ENCODE measurements at places on chromosomes 3 and 15.

DNA sequence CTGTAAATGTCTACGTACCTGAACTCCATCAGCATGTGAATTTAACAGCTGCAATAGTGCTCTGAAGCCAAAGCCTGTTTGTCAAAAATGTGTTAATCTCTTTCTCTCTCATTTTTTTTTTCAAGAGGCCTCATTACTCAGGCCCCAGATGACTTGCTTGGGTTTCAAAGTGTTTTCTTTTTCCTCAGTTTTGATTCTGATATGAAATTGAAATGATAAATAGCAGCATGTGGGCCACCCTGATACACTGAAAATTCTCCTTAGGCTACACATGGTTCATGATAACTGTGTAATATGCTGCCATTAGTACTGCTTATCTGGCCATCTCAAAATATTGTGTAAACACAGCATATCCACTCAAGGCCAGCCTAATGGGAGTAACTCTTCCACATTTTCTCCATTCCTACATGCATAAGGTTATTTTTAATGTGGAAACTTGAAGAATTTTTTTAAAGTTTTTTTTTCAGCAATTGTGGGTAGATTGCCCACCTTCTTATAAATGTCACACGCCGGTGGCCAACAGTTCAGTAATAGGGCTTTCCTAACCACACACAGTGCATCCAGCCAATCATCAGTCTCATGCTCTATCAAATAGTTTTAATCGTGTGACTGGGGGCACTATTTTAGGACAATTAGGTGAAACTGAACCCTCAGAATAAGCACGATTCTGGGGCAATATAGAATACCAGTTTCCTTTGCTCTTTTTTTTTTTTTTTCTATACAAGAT lies 13.1 kb upstream of the DENND4A start:
- DNase-seq: peak; percentile 25

- DNase-seq: no peak
These were observed 162.4 kb downstream of the PLCL2 start for GRCh38 chr3:17047162-17047561.

GRCh38 chr3:33681667-33682066 lies 36.4 kb downstream of the CLASP2 start:
- no peak for DNase-seq

- no peak for DNase-seq
These were observed 184.2 kb upstream of the PDZRN3 start for GRCh38 chr3:73808862-73809509.

GRCh38 chr3:158430448-158430847 lies 140.5 kb upstream of the MLF1 start:
- no peak for DNase-seq

DNA sequence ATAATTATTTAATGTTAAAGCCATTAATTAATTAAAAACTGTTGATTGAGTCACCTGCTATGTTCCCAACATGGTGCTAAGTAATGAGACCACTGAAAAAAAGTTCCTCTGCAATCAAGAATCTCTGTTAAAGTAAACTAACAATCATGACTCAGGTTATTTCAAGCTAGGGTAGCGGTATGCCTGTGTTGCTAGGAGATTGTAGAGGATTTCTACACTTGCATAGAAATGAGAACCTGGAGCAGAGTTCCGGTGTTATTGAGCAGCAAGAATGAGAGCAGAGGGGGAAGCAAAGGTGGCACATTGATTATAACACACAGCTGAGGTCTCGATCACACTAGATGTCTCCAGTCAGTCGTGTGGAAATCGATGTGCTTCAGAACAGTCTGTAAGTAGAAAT lies 41.4 kb downstream of the C3orf85 start:
- no peak for DNase-seq

DNA sequence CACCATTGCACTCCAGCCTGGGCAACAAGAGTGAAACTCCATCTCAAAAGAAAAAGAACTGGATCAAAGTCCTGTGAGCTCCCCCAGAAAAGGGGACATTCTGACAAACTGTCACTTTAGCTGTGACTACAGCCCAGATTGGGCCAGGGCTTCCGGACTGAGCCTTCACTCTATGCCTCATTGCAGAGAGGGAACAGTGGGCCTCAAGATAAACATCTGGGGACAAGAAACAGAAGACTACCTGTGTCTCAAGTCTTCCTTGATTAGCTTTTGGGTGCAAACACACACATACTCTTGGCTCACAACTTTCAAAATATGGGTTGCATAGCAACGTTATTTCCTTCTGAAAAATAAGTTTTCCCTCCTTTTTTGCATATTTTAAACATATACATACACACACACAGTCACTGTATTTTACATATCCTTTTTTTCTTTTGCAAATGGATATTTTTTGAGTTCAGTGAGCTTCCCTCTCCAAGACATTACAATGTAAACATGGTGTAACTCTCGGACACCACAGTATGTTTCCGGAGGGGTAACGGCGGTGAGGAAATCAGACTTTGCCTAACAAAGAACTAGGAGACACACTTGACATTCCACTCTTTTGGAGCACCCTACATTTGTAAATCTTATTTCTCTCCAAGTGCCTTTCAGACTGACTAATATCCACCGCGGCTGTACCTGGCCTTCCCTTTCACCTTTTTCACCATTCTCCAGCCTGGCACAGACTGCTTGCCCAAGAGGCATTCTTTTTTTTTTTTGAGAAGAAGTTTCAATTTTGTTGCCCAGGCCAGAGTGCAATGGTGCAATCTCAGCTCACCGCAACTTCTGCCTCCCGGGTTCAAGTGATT lies 3.5 kb downstream of the TKT start:
- DNase-seq: peak; percentile 45

- no peak for DNase-seq
These were observed 10.0 kb upstream of the PRKAR2A start for GRCh38 chr3:48857641-48858040.

DNA sequence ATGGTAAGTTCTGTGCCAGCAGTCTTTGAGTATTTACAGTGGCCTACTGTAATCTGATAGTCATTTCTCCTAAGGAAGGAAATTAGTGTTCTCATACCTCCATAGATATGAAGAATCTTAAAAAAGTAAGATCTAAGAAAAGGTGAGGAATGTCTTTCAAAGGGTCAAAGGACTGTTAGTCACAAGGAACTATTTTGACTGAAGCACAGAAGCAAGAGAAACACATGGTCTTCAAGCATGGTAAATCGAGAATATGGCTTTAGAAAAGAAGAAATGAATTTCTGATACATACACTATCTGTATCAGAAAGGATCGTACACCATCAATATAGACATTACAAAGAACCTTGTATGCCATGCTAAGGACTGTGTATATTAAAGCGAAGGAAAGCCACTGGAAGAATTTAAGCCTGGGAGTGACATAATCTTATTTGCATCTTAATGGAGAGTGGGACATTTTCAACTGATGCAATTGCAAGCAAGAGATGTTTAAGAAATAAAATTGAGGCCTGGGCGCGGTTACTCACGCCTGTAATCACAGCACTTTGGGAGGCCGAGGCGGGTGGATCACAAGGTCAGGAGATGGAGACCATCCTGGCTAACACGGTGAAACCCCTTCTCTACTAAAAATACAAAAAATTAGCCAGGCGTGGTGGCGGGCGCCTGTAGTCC lies 5.5 kb upstream of the ACAP2 start:
- DNase-seq: no peak

- no peak for DNase-seq
These were observed 37.2 kb downstream of the MGLL start for GRCh38 chr3:127784865-127785710.

GRCh38 chr3:194893121-194893987 lies 207.7 kb downstream of the FAM43A start:
- DNase-seq: no peak

DNA sequence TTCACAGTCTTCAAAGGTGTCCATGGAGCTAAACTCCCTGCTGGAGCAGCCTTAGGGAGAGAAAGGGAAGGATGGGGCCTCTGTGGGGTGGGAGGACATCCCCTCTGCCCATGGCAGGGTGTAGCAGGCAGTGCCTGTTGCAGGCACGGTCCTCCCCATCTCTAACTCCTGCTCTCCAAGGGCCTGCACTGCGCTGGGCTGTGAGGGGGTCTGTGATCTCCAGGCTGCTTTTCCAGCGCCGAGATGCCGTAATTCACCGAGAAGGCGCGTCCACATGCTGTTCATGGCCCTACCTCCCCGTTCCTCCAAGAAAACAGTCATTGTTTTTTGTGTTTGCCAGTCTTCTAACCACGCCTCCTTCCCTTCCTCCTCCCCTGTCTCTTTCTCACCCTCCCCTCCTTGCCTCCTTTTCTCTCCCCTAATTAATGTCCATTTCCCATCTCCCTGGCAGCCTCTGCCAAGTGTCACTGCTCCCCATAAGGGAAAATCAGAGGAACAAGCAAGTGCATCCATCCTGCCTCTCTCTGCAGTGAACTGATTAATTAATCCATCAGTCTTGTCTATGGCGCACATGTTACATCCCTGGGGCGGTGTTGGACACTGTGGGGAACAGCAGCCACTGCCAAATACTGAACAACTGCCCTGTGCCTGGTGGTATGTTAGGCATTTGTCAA lies 17.7 kb upstream of the LAMP3 start:
- DNase-seq: no peak

DNA sequence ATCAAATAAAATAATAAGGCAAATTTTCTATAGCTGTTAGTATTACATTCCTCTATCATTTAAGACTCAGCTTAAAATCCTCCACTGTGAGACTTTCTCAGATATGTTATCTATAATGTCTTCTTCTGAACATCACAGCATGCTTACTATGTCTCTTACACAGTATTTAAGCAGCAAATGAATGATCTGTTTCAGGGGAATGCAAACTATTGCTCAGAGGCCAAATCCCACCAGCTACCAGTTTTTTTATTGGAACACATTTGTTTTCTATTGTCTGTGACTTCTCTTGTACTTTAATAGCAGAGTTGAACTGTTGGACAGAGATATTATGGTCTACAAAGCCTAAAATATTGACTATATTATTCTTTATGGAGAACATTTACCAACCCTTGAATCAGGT lies 59.6 kb downstream of the C3orf38 start:
- no peak for DNase-seq

DNA sequence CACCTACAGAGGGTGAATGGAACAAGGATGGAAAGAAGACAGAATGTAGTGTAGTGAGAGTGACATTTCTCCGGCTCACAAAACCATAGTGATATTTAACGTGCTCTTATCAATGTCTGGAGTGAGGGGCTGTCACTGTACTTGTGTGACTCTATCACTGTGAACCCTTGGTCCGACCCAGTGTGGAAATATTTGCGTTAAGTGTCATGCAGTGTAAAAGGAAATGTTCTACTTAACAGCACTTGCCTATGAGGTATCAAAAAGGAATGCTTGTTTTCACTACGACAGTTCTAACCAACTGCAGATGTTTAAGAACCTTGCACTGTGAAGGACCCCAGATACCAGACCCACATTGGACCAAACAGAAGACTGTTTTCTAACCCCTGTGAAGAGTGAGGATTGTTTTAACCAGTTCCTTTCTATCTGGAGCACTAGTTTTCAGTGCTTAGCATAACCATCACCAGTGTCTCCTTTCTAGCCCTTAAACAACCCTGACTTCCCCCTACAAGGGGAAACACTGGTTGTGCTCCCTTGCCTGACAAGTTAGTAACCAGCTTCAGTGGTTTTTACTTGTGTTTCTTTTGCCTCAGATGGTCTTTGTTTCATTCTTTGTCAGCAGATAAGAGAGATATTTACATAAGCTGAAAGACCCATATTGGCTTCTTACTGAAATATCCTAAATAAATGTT lies 144.7 kb upstream of the ABHD17C start:
- peak; percentile 18 for DNase-seq

GRCh38 chr3:194869482-194870169 lies 183.9 kb downstream of the FAM43A start:
- peak; percentile 54 for DNase-seq

- DNase-seq: peak; percentile 48
These were observed 25.7 kb downstream of the RPLP1 start for GRCh38 chr15:69478259-69478781.

GRCh38 chr15:81183439-81183775 lies 13.3 kb upstream of the IL16 start:
- no peak for DNase-seq

DNA sequence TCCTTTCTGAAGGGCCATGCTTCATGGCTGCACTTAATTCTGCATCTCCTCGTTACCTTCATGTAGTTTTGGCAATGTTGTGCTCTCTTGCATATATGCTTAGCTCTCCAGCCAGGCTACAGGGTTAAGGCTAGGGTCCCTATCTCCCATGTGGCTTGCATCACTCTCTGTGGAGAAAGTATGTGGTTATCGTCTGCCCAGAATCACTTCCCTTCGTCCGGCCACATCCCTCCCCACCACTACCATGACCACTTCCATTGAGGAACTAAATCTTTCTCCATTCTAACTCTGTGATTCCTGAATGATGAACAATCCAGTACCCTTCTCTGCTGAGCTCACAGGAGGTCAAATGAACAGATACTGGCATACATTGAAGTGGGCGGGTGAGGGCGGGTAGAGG lies 34.0 kb downstream of the WWTR1 start:
- DNase-seq: no peak

GRCh38 chr3:159627634-159628033 lies 361.0 kb upstream of the IL12A start:
- no peak for DNase-seq

DNA sequence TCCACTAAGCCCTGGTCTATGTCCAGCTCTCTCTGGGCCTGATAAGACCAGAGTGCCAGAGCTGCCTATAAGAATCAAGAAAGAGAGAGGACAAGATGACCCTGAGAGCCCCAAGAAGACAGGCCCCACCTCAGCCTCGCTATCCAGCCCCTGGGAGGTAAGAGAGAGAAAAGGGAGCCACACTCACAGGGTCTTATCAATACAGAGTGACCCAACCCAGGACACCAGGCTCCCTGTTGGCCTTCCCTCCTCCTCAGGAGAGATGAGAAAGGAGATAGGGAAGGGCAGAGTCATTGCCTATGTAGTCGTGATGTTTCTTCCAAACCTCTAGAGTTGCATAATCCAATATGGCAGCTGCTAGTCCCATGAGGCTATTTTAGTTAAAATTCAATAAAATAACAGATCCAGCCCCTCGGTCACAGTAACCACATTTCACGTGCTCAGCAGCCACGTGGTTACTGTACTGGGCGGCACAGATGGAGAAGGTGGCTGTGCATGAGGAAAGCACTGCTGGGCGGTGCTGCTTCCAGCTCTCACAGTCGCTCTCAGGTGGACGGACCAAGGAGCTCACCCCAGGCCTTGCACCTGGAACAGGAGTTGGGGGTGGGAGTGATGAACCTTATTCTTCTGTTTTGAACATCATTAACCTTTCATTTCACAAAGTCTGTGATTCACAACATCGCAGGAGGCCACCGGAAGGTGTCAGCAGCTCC lies 525.8 kb downstream of the SHQ1 start:
- DNase-seq: no peak

- no peak for DNase-seq
These were observed 224.0 kb downstream of the NR2F2 start for GRCh38 chr15:96554541-96554940.

GRCh38 chr3:172280406-172281051 lies 167.7 kb downstream of the GHSR start:
- DNase-seq: peak; percentile 37

- no peak for DNase-seq
These were observed 111.9 kb upstream of the CHD2 start for GRCh38 chr15:92788196-92788595.

Data from endothelial cell of umbilical vein (primary cell).